ENCODE measurements at places on chromosomes 2 and 18. TPM values are rescaled to one million over a fixed set of nuclear protein-coding genes. Genes with fewer than 3 reads are reported as not detected.

Gene TNFAIP6
- not detected for total RNA-seq

Gene FOXI3
- total RNA-seq: not detected

Gene REG1B
- 4.6 TPM for total RNA-seq

Gene AKAIN1
- total RNA-seq: not detected

Gene GPR39
- total RNA-seq: 22.1 TPM

Gene CAPN14
- 0.47 TPM for total RNA-seq

Gene LDLRAD4
- total RNA-seq: 49.0 TPM

Gene PLB1
- total RNA-seq: 0.98 TPM

Gene NXPH2
- not detected for total RNA-seq

Gene ZNF2
- 2.4 TPM for total RNA-seq

DNA sequence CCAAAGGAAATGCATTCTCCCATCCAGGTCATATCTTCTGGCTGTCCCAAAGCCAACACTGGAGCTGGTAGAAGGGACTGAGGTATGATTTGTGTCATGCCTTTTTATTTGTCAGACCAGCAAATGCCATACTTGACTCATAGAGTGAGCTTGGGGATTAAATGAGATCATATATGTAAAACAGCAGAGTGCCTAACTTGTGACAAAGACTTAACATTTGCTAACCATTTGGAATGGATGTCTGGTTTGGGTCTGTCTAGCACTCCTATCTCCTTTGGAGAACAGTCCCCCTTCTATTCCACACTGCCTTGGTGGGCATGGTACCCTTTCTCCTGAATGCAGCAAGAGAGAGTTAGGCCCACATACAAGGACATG is 128.5 kb upstream of the LGALSL start:
- DNase-seq: no peak

GRCh38 chr2:240528406-240529040 is 29.3 kb downstream of the ANKMY1 start:
- no peak for DNase-seq

DNA sequence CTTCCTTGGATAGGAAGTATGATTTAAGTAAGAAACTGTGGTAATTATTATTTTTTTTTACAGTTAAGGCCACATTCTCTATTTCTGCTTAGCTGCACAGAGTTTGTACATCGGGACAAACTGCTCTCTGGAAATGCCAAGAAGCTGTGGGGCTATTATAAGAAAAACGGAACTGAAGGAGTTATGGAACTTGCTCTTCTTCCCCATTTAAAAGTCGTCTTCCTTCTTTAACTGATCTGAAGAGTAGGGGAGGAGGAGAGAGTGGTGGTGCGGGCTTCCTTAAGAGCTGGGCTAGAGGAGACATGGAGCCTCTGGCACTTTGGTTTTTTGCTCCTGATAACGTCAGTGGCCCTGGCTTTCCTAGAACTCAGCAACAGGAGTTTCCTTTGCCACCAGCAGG is 54.4 kb downstream of the RAB31 start:
- no peak for DNase-seq

DNA sequence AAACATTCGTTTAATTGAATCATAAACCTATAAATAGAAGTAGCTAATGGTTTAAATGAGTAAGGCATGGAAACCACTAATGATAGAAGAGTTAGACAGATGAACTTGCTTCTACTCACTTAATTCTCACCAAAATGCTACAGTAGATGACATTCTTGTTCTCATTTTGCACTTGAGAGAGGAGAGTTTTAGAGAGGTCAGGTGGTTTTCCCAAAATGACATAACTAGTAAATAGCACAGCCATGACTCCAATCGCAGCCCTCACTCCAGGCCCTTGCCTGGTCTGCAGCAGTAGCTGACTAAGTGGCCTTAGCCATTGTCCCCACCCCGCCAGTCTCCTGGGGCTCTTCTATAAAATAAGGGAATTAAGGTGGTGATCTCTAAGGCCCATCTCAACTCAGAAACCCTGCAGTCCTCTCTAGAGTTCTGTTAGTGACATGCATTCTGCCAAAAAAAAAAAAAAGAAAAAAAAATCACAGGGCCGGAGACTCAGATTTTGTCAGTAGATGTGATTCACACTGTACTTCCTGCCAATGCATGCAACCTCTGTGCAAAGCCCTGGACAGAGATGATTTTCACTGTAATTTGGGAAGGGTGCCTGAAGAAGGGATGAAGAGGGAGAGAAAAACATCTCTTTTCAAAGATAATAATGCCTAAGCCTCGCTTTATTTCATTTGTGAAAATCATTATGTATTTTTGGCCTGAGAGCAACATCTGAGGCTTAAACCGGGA is 221.8 kb downstream of the ANAPC1 start:
- no peak for DNase-seq

- no peak for DNase-seq
Observed at GRCh38 chr2:128791985-128792320, 473.3 kb upstream of the HS6ST1 start.

DNA sequence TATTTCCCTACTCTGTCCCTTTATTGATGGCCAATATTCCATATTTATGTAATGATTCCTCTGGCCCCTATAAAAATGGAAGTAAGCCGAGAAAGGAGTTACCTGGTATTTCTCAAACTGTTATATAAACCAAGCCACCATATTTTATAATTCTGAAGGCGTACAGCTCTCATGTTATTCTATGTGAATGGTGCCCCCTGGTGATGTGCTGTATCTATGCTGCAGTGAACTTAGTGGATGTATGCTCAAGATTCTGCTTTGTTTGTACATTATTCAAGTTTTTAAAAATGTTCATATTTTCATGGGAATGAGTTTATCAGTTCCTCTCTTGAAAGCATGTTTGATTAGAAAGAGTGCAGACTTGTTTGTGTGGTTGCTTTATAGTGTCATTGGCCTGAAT is 194.5 kb upstream of the LRRTM1 start:
- peak; percentile 46 for DNase-seq

DNA sequence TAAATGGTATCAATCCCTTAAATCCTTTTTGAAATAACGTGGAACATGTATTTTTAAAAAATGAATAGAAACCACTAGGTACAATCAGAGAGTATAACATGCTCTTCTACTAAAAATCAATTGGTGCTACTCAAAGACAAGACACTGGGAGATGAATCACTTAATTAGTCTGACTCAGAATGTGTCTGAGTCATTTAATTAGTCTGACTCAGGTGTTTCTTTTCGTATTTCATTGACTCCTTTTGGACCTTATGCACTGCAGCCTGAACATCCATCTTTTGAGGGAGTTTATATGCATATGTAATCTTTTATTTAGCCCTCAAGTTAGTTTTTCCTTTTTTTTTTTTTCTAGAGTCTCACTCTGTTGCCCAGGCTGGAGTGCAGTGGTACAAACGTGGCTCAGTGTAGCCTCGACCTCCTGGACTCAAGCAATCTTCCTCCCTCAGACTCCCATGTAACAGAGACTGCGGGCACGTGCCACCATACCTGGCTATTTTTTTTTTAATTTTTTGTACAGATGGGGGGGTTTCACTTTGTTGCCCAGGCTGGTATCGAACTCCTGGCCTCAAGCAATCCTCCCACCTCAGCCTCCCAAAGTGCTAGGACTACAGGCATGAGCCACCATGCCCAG is 26.5 kb downstream of the PPP4R3B start:
- no peak for DNase-seq

DNA sequence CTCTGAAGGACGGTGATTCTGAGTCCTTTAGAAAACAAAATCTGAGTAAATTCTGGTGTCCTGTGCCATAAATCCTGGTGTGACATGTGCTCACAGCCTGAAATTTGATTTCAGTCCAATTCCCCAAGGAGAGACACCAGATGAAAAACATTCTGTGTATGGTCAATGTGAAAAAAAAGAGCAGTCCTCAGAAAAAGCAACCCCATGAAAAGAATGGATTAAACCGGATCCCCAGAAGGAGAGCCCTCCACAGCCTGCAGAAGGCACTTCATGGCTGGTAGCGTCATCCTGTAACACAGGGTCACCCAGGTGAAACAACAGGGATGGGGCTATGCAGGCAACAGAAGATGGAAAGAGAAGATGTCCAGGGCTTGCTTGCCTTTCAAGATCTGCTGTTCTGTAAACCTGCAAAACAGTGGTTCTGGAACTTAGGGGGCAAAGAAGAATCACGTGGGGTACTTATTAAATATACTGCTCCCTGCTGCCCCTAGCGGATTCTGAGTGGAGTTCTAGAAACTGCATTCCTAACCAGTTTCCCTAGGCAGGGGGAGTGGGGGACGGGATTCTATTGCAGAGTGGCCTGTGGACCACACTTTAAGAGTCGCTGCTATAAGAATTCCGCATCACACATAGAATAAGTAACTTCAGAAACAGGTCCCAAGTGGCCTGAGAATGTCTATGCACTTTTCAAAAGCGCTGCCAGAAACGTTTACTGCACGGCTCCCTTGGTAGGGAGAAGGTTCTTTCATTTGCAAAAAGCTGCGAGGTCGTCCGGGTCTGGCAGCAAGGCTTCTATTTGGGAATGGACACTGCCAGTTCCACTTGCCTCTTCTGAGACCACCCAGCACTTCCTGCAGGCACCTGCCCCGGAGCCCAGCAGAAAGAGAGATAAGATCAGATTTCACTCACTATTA is 118.9 kb upstream of the ARL5A start:
- peak; percentile 33 for DNase-seq

- peak; percentile 3 for DNase-seq
Observed at GRCh38 chr2:127622561-127623387, 23.2 kb upstream of the GPR17 start.

- DNase-seq: no peak
Observed at GRCh38 chr2:29990129-29990528, 68.7 kb upstream of the ALK start.

GRCh38 chr2:44120428-44120827 is 48.2 kb upstream of the PPM1B start:
- DNase-seq: no peak

DNA sequence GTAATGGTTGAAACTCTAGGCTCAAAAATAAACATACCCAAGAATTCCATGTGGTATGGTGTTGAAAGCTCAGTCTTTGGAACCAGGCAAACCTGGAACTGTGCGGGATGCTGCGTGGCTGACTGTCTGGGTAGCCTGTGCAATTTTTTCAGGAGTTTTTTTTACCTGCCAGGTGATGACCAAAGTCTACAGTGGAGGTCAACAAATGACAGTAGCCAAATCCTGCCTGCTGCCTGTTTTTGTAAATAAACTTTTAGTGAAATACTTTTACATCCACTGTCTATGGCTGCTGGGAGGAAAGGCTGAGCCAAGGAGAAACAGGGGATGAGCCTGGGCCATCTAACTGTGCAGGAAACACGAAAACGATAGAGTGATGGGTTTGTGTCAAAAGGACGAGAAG is 240.6 kb downstream of the PIEZO2 start:
- DNase-seq: no peak

DNA sequence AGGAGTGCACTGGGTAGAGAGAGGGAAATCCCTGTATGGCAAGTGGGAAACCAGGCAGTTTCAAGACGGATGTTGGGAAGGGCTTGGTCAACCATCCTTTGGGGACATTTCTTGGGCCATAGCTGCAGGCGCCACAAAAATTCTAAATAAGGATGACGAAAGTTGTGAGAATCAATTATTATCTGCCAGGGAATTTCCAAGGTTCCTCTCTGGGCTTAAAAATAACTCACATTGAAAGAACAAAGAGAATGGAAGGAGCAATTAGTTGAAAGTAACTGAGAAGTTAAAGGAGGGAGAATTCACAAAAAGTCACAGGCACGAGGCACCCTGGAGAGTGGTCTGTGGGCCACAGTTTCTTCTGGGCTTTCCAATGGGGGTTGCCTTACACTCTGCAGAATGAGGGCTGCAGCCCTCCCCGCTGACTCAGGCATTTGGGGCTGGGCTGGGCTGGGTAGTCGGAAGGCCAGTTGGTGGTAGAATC is 195.7 kb downstream of the SMAD7 start:
- DNase-seq: no peak

GRCh38 chr2:34069604-34070003 is 470.5 kb upstream of the FAM98A start:
- no peak for DNase-seq

DNA sequence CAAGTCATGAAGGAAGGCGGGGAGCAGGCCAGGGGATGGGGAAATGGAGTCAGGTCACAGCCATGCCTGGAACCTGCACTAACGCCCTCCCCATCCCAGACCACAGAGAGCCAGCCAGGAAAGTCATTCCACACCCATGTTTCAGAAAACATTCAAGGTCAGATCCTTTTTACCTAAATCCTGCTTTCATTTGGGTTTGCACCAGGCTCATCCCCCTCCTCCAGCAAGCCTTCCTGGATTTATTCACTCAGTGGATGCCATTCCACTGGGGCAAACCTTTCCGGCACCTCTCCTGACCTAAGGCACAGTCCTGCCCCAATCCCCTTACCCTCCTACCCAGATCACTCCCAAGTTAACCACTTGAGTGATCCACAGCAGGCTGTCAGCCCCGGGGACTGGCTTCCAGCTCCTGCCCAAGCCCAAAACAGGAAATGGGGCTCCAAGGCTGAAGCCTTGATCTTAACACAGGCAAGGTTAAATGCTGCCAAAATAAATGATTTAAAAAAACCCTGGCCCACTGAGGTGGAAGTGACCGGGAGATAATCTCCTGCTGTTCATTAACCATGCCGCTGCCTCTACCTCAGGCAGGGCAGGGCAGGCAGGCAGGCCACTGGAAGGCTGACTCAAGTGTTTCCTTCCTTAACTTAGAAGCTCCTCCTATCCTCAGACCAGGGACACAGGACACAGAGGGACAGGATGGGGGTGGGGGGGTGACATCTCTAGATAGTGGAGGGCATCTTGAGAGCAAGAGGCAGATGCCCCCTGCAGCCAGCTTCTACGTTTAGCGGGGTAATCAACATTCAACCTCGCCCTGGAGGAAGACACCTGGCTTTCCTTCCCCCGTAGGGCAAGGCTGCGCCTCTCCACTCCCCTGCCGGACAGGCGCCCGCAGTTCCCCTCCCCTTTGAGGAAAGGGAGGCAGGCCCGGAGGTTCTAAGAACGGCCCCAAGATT is 1.4 kb downstream of the RAB11FIP5 start:
- DNase-seq: peak; percentile 55

- DNase-seq: no peak
Observed at GRCh38 chr2:46811379-46812310, 104.0 kb downstream of the MCFD2 start.

DNA sequence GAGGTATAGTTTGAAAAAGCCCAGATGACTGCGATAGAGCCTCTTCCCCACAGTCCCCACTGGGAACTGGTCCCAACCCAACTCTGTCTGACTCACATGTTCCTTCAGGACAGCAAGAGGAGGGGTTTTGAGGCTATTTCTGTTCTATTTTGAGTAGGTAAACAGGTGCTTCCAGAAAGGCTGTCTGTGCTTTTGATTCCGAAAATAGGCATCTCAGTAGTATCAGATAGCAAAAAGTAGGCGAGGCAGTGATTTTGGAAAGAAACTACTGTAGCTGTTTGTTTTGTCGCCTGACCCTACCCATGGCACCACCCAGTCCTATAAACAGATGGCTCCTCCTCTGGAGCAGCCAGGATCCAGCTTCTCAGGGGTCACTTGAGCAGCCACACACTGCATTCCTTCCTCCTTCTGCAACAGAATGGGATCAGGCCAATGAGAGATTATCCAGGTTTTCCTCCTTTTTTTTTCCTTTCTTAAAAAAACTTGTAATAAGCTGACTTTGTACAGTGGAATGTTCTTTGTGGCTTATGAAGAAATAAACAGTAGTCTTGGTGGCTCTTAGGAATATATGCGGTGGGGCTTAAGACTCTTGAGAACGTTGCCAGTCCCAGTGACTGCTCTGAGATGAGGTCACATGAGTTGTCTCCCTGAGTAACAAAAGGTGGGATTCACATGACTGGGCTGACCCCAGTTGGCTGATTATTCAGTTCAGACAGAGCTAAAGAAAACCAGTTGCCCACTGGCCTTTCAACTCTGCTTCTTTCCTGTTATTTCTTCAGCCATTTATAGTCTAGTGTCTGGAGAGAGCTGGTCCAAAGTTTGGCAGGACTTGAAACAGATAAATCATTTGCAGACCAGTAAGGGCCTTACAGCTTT is 98.6 kb downstream of the KCNS3 start:
- no peak for DNase-seq

GRCh38 chr2:234993541-234993981 is 41.7 kb downstream of the SH3BP4 start:
- DNase-seq: no peak
